ENCODE measurements at places on chromosomes 12 and 14.

DNA sequence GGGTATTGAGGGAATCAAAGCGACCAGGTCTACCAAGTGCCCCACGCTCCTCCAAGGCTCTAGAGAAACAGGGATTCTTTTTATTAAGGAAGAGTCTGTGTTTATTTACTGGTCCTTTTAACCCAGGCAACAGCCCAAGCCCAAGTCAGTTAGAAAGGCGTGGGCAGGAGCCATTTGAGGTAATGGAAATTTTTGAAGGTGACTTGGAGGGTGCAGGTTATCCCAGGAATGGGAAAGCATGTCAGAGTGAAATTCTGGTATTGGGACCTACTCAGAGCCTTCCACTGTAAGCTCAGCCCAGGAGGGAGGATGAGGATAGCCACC is 2.9 kb downstream of the SLC6A12 start:
- no peak overlapping the region for H3K4me3 ChIP-seq
- no peaks in the 10 kb centered on the region for H3K36me3 ChIP-seq
- no peak overlapping the region for H3K27ac ChIP-seq
- no peaks in the 10 kb centered on the region for H3K4me1 ChIP-seq

DNA sequence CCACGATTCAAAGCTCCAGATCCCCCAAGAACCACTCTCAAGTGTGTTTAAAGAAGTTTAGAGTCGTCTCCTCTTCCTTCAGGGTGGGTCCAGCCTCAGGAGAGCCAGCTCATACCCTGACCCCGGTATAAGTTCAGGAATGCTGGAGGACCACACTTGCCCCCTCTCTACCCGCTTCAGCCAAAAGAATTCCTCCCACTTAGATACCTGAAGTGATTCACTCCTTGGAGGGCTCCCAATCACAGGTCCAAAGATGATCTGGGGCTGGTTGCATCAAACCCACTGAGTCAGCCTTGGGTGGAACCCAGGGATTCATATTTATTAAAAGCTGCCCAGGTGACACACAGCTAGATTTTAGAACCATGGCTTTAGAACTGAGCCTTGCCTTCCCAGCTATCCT is 133.5 kb upstream of the PARP11 start:
- H3K27me3 ChIP-seq = no peaks in the 10 kb centered on the region
- no peak overlapping the region for H3K4me3 ChIP-seq
- no peak for DNase-seq
- H3K4me1 ChIP-seq = no peaks in the 10 kb centered on the region
- no peaks in the 10 kb centered on the region for H3K36me3 ChIP-seq
- H3K27ac ChIP-seq = no peak overlapping the region

- H3K36me3 ChIP-seq = peaks cover 4% of the 10 kb centered on the region
- H3K4me3 ChIP-seq = peak overlapping the region; percentile 76
- no peak for DNase-seq
- peaks cover 36% of the 10 kb centered on the region for H3K4me1 ChIP-seq
These were observed 1.7 kb downstream of the DYNC1H1 start for GRCh38 chr14:101965770-101966722.

- DNase-seq = no peak
- peaks cover 10% of the 10 kb centered on the region for H3K36me3 ChIP-seq
- H3K27me3 ChIP-seq = no peaks in the 10 kb centered on the region
- no peaks in the 10 kb centered on the region for H3K4me1 ChIP-seq
- no peak overlapping the region for H3K27ac ChIP-seq
- no peak overlapping the region for H3K4me3 ChIP-seq
These were observed 66.5 kb downstream of the COCH start for GRCh38 chr14:30940886-30941285.

- H3K36me3 ChIP-seq = peaks cover 4% of the 10 kb centered on the region
- H3K27me3 ChIP-seq = no peaks in the 10 kb centered on the region
- DNase-seq = no peak
- no peaks in the 10 kb centered on the region for H3K4me1 ChIP-seq
These were observed 24.4 kb downstream of the SLC8B1 start for GRCh38 chr12:113310489-113310888.

- no peak for DNase-seq
- H3K4me3 ChIP-seq = no peak overlapping the region
- H3K27ac ChIP-seq = no peak overlapping the region
- H3K36me3 ChIP-seq = no peaks in the 10 kb centered on the region
These were observed 29.3 kb downstream of the AMN start for GRCh38 chr14:102951799-102952198.

DNA sequence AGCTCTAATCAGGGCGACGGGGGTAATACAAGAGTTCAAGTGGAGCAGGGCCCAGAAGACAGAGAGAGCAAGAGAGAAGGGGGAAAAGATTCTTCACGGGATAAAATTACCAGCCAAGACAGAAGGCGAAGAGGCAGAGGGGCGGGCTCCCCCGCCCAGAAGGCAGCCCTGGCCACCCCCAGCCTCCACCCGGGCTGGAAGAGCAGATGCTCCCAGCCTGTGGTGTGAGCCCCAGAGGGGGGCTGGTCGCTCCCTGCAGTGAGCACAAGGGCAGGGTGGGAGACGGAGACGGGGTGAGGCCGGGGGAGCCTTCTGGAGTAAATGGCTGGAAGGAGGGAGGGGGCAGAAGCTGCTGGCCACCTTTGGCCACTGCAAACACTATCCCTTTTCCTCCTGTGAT is 1035.6 kb downstream of the VRK1 start:
- H3K4me1 ChIP-seq = no peaks in the 10 kb centered on the region
- DNase-seq = no peak
- H3K4me3 ChIP-seq = no peak overlapping the region
- no peaks in the 10 kb centered on the region for H3K36me3 ChIP-seq
- H3K27me3 ChIP-seq = no peaks in the 10 kb centered on the region

GRCh38 chr14:84202486-84202885 is 1327.5 kb upstream of the FLRT2 start:
- no peak for DNase-seq
- H3K4me3 ChIP-seq = no peak overlapping the region
- no peaks in the 10 kb centered on the region for H3K4me1 ChIP-seq
- H3K27ac ChIP-seq = no peak overlapping the region
- no peaks in the 10 kb centered on the region for H3K27me3 ChIP-seq

DNA sequence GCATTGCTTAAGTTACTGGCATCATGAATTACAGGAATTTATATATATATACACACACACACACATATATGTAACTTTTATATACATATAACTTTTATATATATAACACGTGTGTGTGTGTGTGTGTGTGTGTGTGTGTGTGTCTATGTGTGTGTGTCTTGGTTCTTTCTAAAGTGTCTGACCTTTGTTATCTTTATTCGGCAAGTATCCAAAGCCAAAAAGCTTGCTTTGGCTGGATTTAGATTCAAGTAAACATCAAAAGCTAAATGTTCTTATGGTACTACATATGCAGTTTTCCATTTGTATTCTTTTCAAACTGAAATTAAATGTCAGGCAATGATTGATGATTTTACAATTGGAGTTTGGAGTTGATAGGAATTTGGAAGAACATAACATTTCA is 69.9 kb downstream of the SLC16A7 start:
- H3K4me3 ChIP-seq = no peak overlapping the region
- H3K27ac ChIP-seq = no peak overlapping the region
- no peak for DNase-seq
- no peaks in the 10 kb centered on the region for H3K36me3 ChIP-seq
- no peaks in the 10 kb centered on the region for H3K4me1 ChIP-seq
- H3K27me3 ChIP-seq = no peaks in the 10 kb centered on the region

- H3K4me1 ChIP-seq = peaks cover 25% of the 10 kb centered on the region
- H3K27me3 ChIP-seq = no peaks in the 10 kb centered on the region
- no peak overlapping the region for H3K27ac ChIP-seq
- DNase-seq = peak; percentile 48
These were observed 581 bp downstream of the PITPNM2 start for GRCh38 chr12:123150275-123150743.

All from CD8-positive, alpha-beta memory T cell (primary cell).